Vagina (tissue), 2 donors: ENCODE measurements at places on chromosomes 5 and 9.

DNA sequence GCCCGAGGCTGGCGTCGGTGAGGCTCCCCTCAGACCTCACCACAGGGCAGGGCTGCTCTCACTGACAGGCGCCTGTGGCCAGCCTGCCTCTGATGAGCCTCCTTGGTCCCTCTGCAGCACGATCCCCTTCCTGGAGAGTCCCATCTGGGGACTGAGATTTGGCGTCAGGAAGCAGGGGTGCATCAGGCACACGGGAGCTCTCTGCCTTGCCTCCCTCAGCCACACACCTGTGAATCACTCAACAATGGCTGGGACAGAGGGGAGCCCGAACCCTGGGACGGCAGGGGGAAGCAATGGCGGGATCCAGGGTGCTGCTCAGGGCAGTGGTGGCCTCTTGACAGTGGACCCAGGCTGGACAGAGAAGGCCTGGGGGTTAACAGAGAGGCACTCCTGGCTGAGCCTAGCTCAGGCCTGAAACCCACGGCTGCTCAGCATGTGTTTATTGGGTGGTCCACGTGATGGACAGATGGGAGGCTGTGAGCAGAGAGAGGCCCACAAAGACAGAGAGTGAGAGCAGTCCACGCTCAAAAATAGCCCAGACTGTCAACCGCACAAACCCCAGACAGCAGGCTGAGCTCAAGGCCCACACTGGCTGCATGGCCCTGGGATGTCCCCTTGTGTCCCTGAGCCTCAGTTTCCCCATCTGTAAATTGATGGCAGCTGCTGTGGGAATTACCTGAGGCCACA is 11.9 kb downstream of the RASGEF1C start:
- DNase-seq = no peak

- no peak for DNase-seq
Measured at GRCh38 chr9:4297786-4298254, 2.0 kb downstream of the GLIS3 start.

DNA sequence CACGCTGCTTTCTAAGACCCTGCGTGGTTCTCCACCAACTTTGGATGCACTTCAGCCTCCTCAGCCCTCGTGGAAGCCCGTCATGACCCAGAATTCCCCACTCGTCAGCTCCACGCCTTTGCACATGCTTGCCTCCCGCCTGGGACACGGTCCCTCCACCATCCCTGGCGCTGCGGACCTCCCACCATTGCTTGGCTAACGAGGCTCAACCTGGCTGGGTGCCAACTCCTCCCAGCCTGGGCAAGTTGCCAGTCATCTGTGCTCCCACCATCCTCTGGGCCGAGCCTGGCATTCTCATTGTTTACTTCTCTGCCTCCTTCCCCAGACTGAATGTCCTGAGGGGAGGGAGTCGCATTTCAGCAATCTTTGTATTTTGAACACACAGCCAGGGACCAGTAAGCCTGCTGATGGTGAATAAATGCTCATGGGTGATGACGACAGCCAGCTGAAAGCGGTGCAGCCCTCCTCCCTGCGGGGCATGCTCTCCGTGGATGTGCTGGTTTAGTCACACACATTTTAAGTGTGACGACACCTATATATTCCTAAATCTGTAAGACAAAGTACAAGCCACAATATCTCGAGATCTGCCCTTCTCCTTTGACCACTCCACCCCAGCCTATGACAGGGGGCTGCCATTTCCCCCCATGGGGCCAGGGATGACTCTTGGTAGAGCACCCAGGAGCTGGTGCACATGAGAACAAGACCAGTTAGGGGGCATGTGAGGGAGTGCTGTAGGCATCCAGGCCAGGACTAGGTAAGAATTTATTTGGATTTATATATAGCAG is 37.6 kb downstream of the ANKRD33B start:
- DNase-seq = peak; percentile 95

- DNase-seq = no peak
Measured at GRCh38 chr5:63011158-63011557, 432.5 kb downstream of the LRRC70 start.

DNA sequence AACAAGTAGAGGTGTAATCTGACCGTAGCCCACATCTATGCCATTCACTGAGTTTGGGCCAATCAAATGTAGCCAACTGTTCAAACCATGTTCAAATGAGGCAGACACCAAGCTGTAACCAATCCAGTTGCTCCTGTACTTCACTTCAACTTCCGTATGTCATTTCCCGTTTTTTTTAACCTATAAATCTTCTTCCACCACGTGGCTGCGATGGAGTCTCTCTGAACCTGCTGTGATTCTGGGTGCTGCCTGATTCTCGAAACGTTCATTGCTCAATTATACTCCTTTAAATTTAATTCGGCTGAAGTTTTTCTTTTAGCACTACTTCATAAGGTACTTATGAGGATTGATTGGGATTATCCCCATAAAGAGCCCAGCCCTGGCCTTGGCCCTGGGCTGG is 179.7 kb downstream of the PIK3R1 start:
- no peak for DNase-seq

GRCh38 chr9:132494857-132495256 is 84.8 kb downstream of the CFAP77 start:
- no peak for DNase-seq

GRCh38 chr5:2303431-2304100 is 420.8 kb upstream of the IRX4 start:
- DNase-seq = no peak
